ENCODE measurements at places on chromosomes 2 and 18.

DNA sequence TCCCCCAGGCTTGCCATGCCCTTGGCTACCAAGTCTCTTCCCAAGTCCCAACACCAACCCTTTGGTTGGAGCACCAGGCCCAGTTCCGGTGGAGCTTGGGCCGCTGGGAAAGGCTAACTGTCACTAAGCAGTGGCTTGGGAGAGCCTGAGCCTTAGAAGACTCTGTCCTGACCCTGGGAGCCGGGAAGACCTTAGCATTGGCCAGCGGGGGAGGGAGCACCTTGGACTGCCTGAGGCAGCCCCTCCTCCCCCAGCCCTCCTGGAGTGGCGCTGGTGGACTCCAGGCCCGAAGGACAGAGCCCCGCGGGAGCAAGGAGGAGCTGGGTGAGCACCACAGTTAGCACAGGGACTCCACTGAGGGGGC is 62.5 kb upstream of the POMC start:
- peak; percentile 41 for DNase-seq

GRCh38 chr18:68623342-68623741 is 91.6 kb downstream of the TMX3 start:
- DNase-seq: peak; percentile 39

DNA sequence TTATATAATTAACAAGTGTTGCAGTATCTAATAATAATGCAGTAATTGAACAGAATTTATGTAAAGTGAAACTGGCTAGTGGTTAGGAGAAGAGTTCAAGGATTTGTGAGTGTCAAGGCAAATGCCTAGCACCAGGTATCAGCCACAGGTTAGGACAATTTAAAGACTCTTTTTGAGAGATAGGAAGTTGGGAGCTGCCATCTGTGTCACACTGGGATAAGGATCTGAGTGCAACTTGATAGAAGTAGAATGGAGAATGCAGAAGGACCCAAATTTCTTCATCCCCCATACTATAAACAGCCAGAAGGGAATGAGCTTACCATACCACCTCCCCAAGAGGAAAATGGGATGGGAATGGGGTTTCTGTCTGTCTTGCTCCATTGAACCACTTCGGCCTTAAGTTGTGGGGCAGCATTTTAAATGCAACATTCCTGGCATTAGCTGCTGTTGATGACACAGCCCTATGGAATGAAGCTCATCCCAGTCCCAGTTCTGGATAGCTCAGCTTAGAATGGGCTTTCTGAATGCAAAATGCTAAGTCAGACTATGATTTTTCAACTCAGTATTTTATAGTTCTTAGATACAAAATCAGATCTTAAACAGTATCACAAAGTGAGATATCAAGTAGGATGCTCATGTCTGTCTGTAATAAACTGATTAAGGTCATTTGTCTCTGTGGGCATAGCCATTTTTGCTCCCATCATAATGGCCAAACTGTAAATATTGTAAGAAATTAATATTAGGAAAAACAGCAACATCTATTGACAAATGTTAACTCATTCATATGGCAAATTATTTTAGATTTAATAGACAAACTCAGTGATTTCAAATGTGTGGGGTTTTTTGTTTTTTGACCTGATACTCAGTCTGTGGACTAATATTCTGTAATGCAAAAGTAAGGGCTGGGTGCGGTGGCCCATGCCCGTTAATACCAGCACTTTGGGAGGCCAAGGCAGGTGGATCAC is 44.0 kb downstream of the GPR155 start:
- no peak for DNase-seq

GRCh38 chr2:238669046-238669445 is 178.8 kb upstream of the TWIST2 start:
- no peak for DNase-seq

GRCh38 chr2:233953087-233953801 is 36.1 kb downstream of the TRPM8 start:
- DNase-seq: no peak
